GM04503 (cell line): ENCODE measurements at places on chromosomes 3 and 15.

DNA sequence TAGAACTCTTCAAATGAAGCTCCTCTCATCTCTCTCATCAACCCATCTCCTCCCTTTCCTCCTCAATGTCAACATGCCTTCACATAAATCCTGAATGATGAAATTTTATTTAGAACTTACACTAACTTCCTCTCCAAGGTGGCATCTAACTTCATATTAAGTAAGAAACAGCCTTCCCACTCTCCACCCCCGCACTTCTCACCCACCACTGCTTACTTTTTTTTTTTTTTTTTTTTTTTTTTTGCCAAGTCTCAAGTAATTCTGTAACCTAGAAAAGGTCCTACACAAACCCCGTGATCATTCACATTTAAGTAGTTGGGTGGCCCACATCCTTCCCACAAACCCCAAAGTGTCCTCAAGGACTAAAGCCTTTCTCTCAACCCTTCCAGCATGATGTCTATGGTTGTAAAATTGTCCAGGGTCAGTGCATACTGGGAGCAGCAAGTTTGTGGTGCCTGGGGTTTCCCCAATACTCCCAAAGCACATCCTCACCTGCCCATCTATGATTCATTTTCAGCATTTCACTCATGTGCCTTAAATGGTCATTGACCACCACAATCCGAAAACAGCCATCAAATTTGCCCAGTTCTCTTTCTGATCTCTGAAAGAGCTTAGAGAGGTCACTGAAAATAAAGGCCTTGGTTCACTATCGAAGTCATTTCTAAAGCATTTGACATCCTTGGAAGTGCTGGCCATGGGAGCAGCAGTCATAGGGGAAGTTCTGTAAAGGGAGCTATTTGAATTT, 47.2 kb downstream of the CD86 start:
- DNase-seq = no peak

- no peak for DNase-seq
Observed at GRCh38 chr3:86837871-86838270, 153.1 kb downstream of the VGLL3 start.

DNA sequence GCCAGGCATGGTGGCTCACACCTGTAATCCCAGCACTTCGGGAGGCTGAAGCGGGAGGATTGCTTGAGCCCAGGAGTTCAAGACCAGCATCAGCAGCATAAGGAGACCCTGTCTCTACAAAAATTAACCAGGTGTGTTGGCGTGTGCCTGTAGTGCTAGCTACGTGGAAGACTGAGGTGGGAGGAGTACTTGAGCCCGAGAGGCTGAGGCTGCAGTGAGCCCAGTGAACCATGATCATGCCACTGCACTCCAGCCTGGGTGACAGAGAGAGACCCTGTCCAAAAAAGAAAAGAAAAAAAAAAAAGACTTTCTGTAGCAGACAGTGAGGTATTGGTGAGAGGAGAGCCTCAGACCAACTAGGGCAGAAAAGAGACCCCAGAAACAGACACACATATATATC, 263.8 kb downstream of the XXYLT1 start:
- no peak for DNase-seq

DNA sequence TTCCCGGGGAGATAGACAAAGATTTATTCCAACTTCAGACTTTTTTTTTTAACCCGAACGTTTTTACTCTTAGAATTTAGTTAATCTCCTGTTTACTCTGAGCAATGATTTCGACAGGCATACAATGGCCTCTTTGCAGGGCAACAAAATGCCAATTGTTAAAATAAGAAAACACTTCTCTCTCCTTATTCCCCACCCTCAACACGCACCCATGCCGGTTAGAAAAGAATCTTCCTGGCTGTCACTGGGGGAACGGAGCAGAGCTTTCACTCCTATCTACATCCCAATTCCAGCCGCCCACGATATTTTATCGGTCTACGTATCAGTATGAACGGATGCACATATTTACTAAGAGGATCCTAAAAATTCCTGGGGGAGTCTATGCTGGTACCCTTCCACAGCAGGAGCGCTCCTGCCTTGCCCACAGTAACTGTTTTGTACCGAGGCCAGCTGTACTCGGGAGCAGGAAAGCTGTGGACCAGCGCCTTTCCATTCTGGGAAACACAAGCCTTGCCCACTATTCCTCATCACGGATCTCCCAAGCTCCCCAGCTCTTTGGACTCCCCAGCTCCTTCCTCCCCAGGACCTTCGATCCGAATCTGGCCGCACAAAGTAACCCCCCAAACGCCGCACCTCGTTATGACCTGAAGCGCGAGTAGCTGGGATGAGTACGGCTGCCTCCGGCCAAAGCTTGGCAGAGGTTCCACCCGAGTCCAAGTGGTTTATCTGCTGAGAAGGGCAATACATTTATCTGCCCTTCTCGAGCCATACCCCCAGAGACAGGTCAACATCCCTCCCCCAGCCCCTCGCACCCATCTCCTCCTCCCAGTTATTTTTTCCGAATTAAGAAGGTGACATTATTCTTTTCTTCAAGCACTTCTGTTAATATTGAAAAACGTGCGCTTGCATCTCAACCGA, 2.2 kb upstream of the FOXB1 start:
- DNase-seq = no peak

DNA sequence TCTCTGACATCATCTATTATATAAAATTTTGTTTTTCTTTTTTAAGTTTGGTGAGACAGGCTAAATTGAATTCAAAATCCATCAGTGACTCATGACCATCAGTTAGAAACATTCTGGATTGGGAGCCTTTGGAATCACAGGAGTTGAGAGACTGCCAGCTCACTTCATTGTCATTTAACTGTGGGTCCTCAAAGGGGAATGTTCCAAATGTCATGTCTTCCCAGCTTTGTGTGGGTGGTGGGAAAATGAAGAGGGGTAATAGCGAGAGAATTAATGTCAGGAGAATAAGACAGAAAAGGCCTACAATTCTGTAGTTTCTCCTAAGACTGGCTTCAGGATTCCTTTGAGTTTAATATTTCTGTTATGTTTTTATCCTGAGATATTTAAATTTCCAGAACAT, 1051.9 kb downstream of the FHIT start:
- DNase-seq = no peak

GRCh38 chr15:96365781-96366525, 35.5 kb downstream of the NR2F2 start:
- DNase-seq = no peak

- no peak for DNase-seq
Observed at GRCh38 chr3:30847592-30847991, 46.9 kb downstream of the GADL1 start.

DNA sequence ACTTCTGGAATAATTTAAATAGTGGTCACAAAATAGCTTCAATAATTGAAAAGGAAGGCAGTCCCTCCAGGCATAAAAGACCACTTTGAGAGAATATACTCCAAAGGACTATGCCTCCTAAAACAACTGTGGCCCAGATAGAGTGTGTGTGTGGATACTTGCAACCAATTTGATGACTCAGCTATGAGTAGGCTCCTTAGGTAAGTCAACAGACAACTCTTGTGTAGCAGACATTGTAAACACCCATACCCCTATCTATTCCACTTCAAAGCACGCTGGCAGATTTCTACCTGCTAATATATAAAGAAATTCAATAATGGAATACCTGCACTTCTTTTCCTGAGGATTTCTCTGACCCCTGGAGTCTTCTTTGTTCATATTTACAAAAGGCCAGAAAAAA, 254.5 kb downstream of the NEK10 start:
- DNase-seq = no peak

GRCh38 chr3:69426967-69427304, 41.0 kb upstream of the FRMD4B start:
- DNase-seq = no peak

GRCh38 chr15:78406016-78406585, 31.9 kb upstream of the IREB2 start:
- DNase-seq = no peak

- DNase-seq = no peak
Observed at GRCh38 chr3:123552095-123552714, 32.6 kb downstream of the HACD2 start.

DNA sequence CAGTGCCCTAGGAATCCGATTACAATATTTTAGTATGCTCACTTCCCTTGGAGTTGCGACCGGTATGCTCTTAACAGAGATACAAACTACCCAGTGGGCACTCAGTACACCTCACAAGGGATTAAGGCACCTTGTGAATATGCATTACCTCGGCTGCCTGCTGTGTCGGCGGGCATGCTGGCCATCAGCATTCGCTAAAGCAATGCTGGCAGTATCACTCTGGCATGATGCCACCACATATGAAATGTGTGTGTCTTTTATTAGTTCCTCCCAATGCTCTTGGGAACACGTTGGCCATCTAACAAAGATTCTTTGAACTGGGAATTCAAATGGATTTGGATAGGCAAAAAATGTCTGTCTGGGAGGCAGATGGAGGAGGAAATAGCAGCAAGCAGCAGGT, 67.4 kb upstream of the FOXB1 start:
- no peak for DNase-seq

DNA sequence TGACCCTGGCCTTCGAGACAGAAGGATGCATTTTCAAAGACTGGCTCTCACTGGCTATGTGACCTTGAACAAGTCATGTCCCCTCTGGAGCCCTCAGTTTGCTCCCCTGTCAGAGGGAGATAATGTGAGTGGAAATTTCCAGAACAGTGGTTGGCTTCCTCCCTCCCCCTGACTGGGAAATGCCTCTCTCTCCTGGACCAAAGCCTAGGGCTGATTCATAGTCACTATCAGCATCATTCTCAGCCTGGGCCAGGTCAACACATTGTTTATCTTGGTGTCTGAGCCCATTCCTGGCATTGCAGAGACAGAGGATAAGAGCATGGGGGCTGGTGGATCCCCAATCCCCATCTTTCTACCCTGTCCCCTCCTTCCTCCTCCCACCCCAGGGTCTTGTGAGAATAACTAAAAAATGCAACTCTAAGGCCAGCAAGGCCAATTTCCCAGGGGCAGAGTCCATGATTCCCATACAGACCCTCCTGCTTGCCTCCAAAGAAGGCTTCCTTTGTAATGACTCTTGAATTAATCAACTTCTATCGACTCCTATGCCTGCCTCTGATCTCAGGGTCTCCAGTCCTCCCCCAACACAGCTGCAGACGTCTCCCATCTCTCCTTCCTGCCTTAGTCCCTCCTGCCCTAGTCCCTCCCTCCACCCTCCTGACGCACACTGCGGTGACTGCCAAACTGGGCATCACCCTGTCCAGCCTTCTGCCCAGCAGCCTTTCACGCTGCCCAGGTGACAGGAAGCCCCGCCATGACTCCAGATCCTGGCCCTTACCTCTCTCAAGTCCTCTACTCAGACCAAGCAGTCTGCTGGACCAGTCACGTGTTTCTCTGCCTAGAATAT, 35.4 kb upstream of the CORO2B start:
- DNase-seq = peak; percentile 85

DNA sequence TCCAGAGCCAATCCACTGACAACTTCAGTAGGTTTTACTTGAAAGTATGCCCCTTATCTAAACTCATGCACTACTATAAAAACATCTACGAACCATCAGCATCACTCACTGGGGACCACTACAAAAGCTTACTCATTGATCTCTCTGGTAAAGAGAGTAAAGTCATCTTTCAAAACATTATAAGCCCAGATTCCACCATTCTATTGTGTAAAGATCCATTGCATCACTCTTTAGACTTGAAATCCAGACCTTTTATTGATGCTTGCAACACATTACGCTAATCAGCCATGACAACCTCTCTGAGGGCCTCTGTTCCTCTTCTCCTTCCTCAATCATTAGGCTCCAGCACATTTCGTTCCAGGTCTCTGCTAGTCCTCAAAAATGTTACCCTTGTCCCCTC, 248.9 kb upstream of the WNT5A start:
- no peak for DNase-seq

GRCh38 chr15:36959746-36960145, 140.6 kb downstream of the MEIS2 start:
- DNase-seq = no peak

- DNase-seq = no peak
Observed at GRCh38 chr15:68609629-68610028, 30.8 kb downstream of the CORO2B start.

- no peak for DNase-seq
Observed at GRCh38 chr3:130950124-130950523, 56.2 kb downstream of the ATP2C1 start.

DNA sequence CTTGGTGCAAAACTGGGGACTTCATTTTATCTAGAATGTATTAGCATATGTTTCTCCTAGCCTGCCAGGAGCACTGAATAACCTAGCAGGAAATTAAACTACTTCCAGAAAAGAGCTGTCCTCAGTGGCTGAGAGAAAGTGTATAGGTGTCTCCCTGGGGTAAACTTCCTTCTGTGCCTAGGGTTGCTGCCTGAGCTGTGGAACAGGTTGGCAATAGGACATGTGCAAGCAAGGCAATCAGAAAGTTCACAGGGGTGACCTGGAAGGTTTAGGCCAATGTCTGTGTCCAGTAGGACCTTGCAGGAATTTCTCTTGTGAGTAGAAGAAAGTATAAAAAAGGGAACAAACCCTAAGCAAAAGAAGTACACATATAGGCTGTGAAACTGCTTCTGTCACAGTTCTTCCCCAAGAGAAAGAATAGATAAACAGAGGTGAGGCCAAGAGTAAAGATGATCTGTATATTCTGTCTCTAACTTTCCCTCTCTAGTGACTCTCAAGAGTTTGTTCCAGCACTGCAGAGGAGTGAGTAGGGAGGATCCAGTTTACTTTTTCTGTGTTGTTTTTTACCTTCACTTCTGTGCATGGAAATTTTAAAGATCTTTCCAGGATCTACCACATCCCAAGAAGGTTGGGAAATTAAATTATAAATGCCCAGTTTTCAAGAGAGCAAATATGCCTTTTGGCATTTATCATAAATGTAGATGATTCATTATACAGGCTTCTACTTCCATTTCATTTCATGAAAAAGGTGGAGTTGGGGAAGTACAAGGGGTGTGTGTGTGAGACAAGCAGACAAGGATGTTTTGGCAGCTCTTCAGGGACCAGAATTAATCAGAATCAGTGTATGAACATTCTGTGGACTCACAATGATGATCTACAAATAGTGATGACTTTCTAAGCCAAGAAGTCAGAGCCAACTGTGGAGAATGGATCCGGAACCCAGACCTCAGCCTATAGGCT, 155.2 kb downstream of the RBPMS2 start:
- no peak for DNase-seq

DNA sequence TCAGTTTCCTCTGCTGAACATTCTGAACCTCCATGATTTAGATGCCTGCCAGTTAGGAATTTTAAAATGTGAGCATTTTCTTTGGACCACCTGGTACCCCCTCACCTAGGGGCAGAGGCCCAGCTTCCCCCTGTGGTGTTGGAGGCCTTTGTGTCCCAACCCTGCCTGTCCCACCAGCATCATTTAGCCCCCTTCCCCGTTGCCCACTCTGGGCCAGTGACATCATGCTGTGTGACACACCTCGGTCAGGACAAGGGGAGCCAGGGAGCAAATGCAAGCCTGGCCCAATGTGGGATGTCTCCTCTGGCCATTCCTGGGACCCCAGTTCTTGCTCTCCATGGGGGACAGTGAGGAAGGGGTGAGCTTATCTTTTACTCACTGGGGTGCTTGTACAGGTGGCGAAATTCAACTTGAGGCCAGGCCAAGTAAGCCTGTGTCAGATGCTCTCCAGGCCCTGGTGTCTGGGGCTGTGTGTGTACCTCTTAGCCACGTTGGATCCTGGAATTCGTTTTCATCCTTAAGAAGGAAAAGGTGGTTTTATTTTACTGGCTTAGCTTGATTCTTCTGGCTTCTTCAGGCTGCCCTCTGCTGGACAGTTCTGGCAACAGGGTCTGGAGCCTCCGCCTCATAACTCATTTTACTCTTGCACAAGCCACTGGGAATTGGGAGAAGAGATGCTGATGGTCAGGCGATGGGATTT, 49.7 kb upstream of the MYZAP start:
- peak; percentile 30 for DNase-seq
